ENCODE measurements at places on chromosomes 13 and 19.
A peak's percentile ranks its signal among the peaks of the same experiment; 100 is the strongest.

GRCh38 chr13:50389726-50390125, 374.5 kb downstream of the KCNRG start:
- no peak for DNase-seq

DNA sequence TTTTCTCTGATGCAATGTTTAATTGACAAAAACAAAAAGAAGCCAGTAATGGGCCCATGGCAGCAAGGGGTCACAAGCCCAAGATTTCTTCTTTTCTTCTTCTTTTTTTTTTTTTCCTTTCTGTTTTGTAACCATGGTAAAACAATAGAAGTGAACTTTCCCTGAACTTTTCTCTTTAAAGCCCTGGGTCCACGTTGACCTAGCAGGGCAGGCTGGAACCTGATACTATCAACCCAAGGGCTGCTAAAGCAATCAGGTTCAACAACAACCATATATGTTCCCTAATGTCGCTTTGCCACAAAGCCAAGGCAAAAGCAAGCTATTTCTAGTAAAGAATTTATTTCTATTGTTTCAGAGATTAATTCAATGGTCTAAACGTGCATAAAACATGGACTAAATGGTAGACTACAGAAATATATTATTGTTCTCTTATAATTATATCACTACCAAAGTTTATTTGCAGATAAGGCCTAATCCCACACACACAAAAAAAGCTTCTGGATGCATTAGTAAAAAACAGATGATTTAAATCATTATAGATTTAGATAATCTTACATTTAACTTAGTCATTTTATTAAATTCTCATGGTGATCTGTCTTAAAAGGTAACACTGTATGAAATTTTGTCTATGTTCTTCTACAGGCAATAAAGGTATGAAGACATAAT, 153.9 kb downstream of the DACH1 start:
- DNase-seq = peak; percentile 65

DNA sequence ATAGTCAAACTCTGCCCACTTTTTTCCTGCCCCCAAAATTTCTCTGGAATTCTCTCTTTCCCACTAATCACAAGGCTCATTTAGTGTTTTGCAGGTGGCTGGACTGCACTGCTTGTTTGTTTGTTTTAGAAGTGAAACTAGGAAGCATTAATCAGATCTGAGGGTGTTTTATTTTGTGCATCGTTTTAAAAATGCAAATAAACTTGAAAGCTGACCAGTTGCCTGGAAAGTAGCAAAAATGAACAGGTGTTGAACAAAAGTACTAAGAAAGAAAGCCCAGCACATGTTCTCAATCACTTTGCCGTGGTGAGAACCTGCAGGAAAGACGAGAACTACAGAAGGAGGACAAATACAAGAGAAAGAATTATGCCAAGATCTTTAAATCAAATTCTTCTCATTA, 365.5 kb downstream of the PCDH9 start:
- no peak for DNase-seq

- no peak for DNase-seq
Observed at GRCh38 chr13:42656161-42656560, 82.2 kb downstream of the TNFSF11 start.

DNA sequence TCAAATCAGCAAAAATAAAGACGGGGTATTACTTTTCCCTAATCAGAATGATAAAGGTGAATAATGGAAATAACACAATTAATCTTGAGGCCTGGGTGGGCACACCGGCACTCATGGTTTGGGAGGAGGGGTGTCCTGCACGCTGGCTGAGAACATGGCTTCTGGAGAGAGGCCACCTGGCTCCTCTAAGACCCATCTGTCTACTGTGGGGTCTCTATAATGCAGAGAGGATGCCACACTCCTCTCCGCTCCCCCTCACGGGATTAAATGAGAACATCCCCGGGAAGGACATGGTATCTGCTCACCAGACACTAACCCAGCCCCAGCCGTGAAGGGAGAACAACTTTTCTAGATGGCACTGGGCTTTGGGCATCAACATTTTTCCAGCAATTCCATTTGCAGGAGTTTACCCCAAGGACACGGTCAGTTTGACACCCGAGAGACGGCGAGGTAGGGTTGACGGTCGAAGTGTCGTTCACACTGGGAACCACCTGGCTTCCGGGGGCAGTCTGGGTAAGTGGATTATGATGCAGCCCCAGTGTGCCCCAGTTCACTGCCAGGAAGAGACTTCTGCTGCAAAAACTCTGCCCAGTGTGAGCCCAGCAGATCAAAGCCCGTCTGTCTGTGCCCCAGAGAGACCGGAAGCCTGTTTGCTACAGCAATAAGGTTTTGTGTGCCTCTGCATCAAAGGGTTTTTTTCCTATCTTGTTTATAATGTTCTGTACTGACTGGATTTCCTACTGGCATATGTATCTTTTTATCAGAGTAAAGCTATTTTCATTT, 56.6 kb downstream of the CEBPG start:
- no peak for DNase-seq

GRCh38 chr19:4582980-4583842, 23.7 kb upstream of the SEMA6B start:
- DNase-seq = peak; percentile 50

- no peak for DNase-seq
Observed at GRCh38 chr19:2449019-2449418, 7.7 kb downstream of the LMNB2 start.

DNA sequence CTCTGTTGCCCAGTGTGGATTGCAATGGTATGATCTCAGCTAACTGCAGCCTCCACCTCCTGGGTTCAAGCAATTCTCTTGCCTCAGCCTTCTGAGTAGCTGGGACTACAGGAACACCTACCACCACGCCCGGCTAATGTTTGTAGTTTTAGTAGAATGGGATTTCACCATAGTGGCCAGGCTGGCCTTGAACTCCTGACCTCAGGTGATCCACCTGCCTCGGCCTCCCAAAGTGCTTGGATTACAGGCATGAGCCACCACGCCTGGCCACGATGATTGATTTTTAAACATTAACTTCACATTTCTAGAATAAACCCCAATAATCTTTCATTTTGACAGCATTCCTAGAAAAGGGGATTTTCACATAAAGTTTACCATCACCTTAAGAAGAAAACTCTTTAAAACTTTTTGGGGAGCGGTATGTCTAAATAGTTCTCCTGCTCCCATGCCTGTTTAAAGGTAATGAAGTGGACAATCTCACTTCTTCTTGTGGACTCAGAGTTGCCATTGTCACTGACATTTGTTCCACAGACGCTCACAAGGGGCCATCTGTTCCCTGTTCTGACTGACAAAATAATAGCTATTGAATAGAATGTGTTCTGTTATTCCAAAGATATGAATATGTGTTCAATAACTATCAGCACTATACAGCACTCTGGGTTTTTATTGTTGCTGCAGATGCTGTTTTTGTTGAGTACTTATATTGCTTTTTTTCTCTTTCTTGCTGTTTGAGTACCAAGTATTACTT, 66.1 kb upstream of the C1QTNF9B start:
- no peak for DNase-seq

- no peak for DNase-seq
Observed at GRCh38 chr13:59345311-59345710, 818.4 kb downstream of the DIAPH3 start.

- DNase-seq = peak; percentile 67
Observed at GRCh38 chr13:52651897-52652195, 790 bp upstream of the SUGT1 start.

DNA sequence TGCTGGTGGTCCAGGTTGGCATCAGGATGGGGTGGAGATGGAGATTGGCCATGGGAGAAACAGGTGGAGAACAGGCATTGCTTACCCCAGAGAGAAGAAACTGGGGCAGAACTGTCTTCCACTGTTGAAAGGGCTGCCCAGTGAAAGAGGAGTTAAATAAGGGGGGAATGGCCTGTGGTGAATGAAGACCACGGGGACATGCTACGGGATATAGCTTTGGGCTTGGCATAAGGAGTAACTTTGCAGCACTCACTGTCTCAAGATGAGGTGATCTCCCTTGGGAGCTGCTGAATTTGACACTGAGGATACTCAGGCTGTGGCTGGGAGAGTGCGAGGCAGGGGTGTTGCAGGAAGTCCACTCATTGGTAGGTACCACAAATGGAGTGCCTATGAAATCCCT, 10.6 kb upstream of the GPR18 start:
- no peak for DNase-seq

GRCh38 chr13:110102053-110102452, 204.9 kb downstream of the COL4A1 start:
- DNase-seq = no peak

- DNase-seq = no peak
Observed at GRCh38 chr19:42985588-42985987, 40.7 kb downstream of the PSG11 start.

GRCh38 chr13:93859716-93860115, 619.8 kb downstream of the DCT start:
- DNase-seq = no peak

- DNase-seq = no peak
Observed at GRCh38 chr19:33718651-33719254, 77.9 kb upstream of the KCTD15 start.

GRCh38 chr19:47507924-47508553, 6.8 kb downstream of the NAPA start:
- no peak for DNase-seq

- DNase-seq = no peak
Observed at GRCh38 chr13:92994056-92994455, 232.6 kb upstream of the GPC6 start.

GRCh38 chr19:32224371-32225244, 120.8 kb upstream of the ZNF507 start:
- peak; percentile 94 for DNase-seq

DNA sequence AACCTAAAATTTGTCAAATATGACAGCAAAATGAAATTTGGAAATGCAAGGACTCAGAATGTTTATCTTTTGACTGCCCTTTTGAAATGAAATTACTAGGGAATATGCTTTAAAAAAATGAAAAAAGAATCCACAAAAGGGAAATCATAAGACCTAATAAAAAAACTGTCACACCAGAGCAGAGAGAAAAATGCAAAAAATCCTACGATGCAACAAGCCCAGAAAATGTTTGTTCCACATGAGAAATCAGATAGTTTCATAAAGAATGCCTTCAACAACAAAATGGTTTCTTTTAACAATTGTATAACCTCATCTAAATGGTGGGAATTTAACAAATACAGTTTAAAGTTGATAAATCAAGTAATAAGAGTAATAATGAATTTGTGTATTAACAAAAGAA, 8.0 kb downstream of the LPAR6 start:
- no peak for DNase-seq

DNA sequence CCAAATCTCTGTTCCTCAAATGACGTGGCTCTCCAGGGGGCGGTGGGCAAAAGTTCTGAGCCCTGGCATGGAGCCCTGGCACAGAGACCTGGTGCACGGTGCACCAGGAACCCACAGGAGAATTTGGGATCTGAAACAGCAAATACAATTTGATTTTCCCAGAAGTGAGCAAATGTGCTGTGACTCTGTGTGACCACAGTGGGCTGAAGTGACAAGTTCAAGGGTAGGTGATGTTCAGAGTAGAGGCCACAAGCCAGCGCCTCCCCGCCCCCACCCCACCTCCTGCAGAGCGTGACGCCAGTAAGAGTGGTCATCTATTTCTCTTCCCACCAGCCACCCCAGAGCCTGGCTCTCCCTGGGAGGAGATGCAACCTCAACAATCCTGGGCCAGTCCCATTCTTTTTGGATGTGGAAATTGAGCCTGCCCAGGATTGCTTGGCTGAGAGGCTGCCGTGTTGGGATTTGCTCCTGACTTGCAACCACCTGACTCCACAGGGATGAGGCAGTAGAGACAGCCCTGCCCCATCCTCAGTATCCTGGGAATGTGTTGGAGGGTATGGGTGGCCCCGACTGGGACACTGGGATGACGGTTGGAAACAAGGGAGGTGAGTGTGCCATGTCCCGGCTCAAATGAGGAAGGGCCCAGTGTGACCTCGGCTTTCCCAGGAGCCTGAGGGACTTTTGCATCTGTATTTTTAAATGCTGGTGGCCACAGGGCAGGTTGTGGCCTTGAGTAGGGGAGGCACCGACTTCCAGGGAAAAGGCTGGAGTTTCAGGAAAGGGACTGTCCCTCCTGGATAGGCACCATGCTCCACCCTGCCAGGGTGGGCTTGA, 11.1 kb upstream of the BCL3 start:
- DNase-seq = no peak

DNA sequence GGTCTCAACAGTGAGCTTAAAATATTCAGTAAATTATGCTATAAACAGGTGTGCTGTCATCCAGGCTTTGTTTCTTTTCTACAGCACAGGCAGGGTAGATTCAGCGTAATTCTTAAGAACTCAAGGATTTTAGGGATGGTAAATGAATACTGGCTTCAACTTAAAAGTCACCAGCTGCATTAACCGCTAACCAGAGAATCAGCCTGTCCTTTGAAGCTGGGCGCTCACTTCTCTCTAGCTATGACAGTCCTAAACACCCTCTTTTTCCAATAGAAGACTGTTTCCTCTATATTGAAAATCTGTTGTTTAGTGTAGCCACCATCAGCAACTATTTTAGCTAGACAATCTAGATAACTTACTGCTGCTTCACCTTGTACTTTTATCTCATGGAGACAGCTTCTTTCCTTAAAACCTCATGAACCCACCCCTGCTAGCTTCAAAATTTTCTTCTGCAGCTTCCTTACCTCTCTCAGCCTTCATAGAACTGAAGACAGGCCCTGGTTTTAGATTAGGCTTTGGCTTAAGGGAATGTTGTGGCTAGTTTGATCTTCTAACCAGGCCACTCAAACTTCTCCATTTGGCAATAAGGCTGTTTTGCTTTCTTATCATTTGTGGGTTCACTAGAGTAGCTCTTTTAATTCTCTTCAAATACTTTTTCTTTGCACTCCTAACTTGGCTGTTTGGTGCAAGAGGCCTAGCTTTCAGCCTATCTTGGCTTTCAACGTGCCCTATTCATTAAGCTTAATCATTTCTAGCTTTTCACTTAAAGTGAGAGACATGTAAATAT, 89.5 kb downstream of the USP12 start:
- DNase-seq = no peak

GRCh38 chr13:71871844-71872243, 4.8 kb upstream of the DACH1 start:
- DNase-seq = no peak

GRCh38 chr19:29277102-29277501, 64.2 kb upstream of the UQCRFS1 start:
- no peak for DNase-seq
